Activated CD4-positive, alpha-beta memory T cell treated with anti-CD3 and anti-CD28 coated beads for 36 hours (primary cell): ENCODE measurements at places on chromosomes 4 and X. TPM values are rescaled to one million over a fixed set of nuclear protein-coding genes. Genes with fewer than 3 reads are reported as not detected.
A peak's percentile ranks its signal among the peaks of the same experiment; 100 is the strongest.

The CT47B1 gene
- total RNA-seq, result not detected

- H3K4me1 ChIP-seq, result peaks cover 10% of the 10 kb centered on the region
- H3K27me3 ChIP-seq, result peaks cover 8% of the 10 kb centered on the region
- H3K4me3 ChIP-seq, result no peak overlapping the region
Measured at GRCh38 chr4:100017637-100018310, 67.7 kb upstream of the H2AZ1 start.

DNA sequence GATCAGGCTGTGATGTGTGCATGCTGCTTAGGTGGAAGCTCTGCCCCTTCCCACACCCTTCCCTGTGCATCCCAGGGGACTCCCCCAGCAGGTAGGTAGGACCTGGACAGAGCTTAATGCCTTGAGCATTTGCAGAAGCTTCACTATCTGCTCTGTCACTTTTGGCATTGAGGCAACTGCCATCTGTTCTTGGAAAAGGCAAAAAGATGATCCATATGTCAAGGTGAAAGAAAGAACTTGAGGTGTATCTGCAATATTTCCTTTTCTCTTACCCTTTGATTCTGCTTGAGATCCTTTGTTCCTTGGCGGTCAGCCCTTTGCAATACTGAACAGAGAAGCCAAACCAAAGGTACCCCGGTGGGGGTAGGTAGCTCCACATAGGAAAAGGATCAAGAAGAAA lies 37.1 kb upstream of the TBC1D9 start:
- no peaks in the 10 kb centered on the region for H3K36me3 ChIP-seq
- DNase-seq, result no peak
- no peaks in the 10 kb centered on the region for H3K4me1 ChIP-seq
- H3K4me3 ChIP-seq, result no peak overlapping the region
- peaks cover 6% of the 10 kb centered on the region for H3K27me3 ChIP-seq

DNA sequence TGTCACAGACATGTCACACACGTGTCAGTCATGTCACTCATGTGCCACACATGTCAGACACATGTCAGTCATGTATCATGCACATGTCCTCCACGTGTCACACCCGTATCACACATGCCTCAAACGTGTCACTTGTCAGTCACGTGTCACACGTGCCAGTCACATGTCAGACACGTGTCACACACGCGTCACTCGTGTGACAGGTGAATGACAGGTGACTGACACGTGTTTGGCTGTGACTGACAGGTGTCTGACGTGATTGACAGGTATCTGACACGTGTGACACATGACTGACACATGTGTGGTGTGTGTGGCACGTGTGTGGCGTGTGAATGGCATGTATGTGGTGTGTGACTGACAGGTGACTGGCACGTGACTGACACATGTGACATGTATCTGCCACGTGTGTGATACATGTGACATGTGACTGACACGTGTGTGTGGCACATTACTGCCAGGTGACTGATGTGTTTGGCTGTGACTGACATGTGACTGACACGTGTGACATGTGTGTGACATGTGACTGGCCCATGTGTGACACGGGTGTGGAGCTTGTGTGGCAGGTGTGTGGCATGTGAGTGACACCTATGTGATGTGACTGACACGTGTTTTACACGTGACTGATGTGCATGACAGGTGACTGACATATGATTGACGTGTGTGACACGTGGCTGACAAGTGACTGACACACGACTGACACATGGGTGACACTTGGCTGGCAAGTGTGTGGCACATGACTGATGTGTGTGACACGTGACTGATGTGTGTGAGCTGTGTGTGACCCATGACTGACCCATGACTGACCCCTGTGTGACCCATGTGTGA lies 90.7 kb upstream of the GPC3 start:
- no peak overlapping the region for H3K27ac ChIP-seq
- no peaks in the 10 kb centered on the region for H3K36me3 ChIP-seq
- H3K4me3 ChIP-seq, result no peak overlapping the region
- H3K4me1 ChIP-seq, result no peaks in the 10 kb centered on the region

- no peaks in the 10 kb centered on the region for H3K4me1 ChIP-seq
- H3K4me3 ChIP-seq, result no peak overlapping the region
- H3K36me3 ChIP-seq, result no peaks in the 10 kb centered on the region
- H3K27me3 ChIP-seq, result peaks cover 5% of the 10 kb centered on the region
- H3K27ac ChIP-seq, result no peak overlapping the region
Measured at GRCh38 chr4:82588771-82589270, 27.0 kb upstream of the TMEM150C start.

DNA sequence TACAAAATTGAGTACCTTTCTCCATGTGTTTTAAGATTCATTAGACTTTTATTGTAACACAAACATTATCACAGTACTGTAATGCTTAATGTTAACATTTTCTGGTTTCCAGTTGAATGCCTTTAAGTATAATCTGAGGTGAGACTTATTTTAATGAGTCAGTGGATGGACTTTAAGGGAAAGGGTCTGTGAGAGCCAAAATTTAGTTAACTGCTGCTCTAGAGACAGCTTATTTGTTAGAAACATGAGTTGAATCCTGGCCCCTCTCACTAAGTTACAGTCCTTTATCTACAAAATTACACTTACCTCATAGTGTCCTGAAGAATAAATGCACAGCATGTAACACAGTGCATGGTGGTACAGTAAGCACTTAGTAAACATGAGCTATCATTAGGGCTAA lies 66.0 kb downstream of the PGRMC2 start:
- no peaks in the 10 kb centered on the region for H3K36me3 ChIP-seq
- no peaks in the 10 kb centered on the region for H3K27me3 ChIP-seq
- DNase-seq, result no peak

- peak; percentile 14 for DNase-seq
- H3K4me1 ChIP-seq, result peaks cover 72% of the 10 kb centered on the region
- H3K4me3 ChIP-seq, result no peak overlapping the region
- H3K27ac ChIP-seq, result peak overlapping the region; percentile 44
Measured at GRCh38 chrX:46710425-46710824, 48.5 kb downstream of the SLC9A7 start.
